ENCODE measurements at places on chromosomes 6 and 20. TPM values are rescaled to one million over a fixed set of nuclear protein-coding genes. Genes with fewer than 3 reads are reported as not detected.

Gene CDH26
- total RNA-seq, result 0.07 TPM

Gene FAM209B
- total RNA-seq, result not detected

Gene FERMT1
- 2.2 TPM for total RNA-seq

Gene RIMS1
- 0.67 TPM for total RNA-seq

Gene MEI4
- not detected for total RNA-seq
